Endothelial cell of umbilical vein (primary cell): ENCODE measurements at places on chromosomes 5 and 9. TPM values are rescaled to one million over a fixed set of nuclear protein-coding genes. Genes with fewer than 3 reads are reported as not detected.

- no peak overlapping the region for H3K4me3 ChIP-seq
- no peaks in the 10 kb centered on the region for H3K36me3 ChIP-seq
- no peak overlapping the region for H3K27ac ChIP-seq
- H3K27me3 ChIP-seq = peaks cover 18% of the 10 kb centered on the region
Observed at GRCh38 chr9:2870340-2870739, 26.4 kb upstream of the PUM3 start.

Gene PCDHGA1
- total RNA-seq = 0.22 and 0.30 TPM in 2 replicates

DNA sequence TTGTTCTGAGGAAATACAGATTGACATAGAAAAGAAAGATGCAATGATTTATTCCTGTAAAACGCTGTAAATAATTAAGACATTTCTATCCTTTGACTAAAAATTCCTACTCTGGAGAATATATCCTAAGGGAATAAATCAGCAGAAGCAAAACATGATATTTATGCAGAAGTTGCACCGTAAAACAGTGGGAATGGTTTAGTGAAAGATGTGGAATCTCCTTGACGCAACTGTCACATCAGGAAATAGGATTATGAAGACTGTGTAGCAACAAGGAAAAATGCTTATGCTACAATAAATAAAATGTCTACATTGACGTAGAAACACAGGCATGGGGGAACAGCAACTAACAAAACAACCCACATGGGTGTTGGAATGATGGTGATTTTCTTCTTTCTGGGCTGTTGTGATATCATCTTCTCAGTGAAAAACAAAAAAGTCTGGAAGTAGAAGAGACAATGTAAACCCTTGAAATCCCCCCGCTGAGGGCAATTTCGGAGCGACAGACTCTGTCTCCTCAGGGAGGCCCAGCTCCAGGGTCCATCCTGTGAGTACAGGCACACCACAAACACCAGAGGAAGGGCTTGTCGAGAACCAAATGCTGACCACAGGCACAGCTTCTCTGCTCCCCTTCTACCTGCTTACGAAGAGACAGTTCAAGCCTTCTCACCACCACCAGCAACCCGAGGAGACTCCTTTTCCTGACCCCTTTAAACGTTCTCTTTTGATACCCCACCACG is 25.2 kb downstream of the COL23A1 start:
- H3K4me3 ChIP-seq = no peak overlapping the region
- no peaks in the 10 kb centered on the region for H3K27me3 ChIP-seq
- H3K4me1 ChIP-seq = no peaks in the 10 kb centered on the region
- no peak overlapping the region for H3K27ac ChIP-seq
- DNase-seq = no peak

DNA sequence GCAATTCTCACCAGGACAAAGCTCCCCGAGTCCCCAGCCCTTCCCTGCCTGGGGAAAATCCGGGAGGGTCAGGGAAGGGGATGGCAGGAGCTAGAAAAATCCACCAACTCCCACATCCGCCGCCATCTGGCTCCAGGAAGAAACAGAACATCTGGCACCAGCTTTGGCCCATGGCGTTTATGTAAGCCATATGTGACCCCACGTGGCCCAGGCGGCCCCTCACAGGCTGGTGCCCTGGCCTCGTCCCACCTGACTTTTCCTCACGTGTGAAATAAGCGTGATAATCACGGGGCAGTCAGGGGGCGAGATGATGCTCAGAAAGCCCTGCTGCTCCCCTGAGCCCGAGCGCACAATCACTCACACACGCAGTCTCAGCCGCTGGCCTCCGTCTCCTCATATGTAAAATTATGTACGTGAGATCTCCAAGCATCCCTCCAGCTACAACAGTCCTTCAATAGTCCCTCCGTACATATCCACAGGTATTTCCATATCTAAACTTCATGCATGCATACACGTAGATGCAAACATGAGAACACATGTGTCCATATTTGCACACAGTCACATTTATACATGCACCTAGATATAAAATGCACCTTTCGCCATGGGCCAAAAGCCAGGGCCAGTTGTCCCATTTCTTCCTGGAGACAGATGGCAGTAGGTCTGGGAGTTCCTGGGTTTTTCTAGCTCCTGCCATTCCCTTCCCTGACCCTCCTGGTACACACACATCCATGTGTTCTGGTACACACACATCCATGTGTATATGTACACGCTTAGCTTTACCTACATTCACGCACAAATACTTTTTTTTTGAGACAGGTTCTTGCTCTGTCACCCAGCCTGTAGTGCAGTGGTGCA is 28.9 kb downstream of the PLPP7 start:
- H3K27me3 ChIP-seq = no peaks in the 10 kb centered on the region
- no peak overlapping the region for H3K27ac ChIP-seq
- no peaks in the 10 kb centered on the region for H3K4me1 ChIP-seq
- H3K4me3 ChIP-seq = no peak overlapping the region

- H3K27me3 ChIP-seq = no peaks in the 10 kb centered on the region
- H3K4me1 ChIP-seq = no peaks in the 10 kb centered on the region
- no peaks in the 10 kb centered on the region for H3K36me3 ChIP-seq
- no peak overlapping the region for H3K4me3 ChIP-seq
Observed at GRCh38 chr5:174553556-174553955, 170.8 kb upstream of the MSX2 start.

DNA sequence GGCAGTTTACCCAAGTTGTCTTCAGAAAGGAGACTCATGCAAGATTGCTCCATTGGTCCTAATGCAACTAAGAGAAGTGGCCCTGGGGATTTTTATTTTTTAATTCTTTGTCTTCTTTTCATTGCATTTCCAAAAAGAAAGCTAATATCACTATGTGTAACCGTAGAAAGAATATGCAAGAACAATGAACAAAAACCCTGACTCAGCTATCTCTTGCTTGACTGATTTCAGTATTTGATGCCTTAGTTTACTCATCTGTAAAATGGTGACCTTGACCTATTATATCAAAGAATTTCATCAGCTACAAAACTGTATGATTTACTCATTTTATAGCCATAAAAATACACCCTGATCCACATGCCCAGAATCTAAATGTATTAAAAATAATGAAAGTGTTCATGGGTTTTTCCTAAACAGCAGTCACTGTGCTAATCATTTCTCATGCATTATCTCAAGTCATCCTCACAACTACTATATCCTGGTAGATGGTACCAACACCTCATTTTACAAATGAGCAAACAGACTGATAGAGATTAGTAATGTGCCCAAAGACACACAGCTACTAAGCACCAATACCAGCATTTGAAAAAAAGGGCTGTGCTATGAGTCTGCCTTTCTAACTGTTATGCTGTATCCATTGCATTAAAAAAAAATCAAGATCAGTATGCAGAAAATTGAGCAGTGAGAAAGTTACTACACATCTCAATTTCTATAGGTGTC is 185.7 kb downstream of the MLLT3 start:
- no peak overlapping the region for H3K4me3 ChIP-seq
- DNase-seq = no peak
- no peaks in the 10 kb centered on the region for H3K27me3 ChIP-seq
- no peaks in the 10 kb centered on the region for H3K4me1 ChIP-seq
- H3K36me3 ChIP-seq = no peaks in the 10 kb centered on the region
- no peak overlapping the region for H3K27ac ChIP-seq
